NCI-H2029 treated with DMSO at 0.1 percent for 48 hours (cell line): ENCODE measurements at places on chromosomes 11 and 22.
A peak's percentile ranks its signal among the peaks of the same experiment; 100 is the strongest.

DNA sequence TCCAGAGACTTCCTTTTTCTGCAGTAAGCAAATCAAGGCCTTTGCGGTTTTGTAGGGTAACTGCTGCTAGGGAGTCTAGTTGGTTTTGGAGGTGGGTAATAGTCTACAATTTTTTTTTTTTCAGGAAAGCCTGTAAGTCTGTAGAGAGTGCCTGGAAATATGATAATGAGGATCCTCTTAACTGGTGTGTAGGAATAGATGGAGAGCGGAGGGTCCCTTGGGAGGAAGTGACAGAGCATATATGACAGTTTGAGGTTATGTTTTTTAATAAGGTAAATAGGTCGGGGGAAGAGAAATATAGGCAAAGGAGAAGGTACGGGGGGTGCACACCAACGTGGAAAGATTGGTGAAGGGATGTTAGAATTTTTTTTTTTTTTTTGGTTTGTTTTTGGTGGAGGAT lies 25.9 kb downstream of the ZNF195 start:
- no peak for DNase-seq

- DNase-seq = peak; percentile 56
Measured at GRCh38 chr22:35376728-35377472, 4.0 kb upstream of the HMOX1 start.

DNA sequence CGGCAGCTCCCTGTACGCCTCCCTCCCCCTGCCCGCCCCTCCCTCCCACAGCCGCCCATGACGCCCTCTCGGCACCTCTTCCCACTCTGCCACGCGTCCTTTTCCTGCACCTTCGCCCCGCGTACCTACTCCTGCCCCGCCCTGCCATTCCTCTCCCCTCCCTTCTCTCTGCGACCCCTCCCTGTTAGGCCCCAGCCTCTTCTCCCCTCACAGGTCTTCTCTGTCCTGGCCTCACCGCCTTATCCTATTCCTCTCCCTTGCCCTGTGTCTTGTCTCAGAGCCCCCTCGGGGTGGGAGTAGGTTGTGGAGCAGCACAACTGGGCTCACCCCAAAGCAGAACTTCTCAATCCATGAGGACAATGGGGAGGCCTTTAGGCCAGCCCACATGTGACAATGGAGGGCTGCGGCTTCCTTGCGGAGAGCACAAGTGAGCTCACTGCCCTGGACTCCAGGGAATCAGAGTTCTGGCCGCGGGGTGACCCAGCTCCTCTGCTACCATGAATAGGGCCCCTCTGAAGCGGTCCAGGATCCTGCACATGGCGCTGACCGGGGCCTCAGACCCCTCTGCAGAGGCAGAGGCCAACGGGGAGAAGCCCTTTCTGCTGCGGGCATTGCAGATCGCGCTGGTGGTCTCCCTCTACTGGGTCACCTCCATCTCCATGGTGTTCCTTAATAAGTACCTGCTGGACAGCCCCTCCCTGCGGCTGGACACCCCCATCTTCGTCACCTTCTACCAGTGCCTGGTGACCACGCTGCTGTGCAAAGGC lies 539 bp downstream of the SLC35C1 start:
- DNase-seq = no peak

DNA sequence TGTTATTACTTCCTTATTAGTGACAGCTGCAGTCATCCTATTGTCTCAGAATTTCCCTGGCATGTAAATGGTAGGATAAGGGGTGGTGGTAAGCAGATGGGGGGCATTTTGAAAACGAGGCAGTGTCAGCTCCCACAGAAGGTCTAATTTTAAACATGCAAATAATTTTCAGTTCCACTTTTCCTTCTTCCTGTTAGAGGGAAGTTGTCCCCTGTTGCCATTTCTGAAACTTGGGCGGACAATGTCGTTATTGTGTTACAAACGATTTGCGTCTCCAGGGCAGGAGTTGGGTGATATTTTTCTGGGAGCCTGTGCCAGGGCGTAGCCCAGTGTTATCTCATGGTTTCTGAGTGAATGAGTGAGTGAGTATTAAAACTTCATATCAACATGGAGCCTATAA lies 7.4 kb downstream of the PTPRJ start:
- DNase-seq = no peak

- no peak for DNase-seq
Measured at GRCh38 chr22:46443850-46444389, 93.5 kb downstream of the CELSR1 start.

DNA sequence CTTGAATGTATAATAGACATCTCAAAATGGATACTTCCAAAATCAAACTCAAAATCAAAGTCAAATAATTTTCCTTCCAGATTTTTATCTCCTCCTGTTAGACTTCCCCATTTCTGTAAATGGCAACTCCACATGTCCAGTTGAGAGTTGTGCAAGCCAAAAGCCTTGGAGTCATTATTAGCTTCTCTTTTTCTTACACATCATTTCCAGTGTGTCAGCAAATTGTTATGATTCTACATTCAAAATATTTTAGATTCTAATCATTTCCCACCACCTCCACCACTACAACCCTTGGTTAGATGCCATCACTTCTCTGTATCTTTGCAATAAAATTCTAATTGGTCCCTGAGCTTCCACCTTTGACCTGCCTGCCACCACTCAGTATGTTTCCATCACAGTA lies 155.7 kb downstream of the CNTN5 start:
- DNase-seq = no peak

GRCh38 chr22:31295360-31295759 lies 3.1 kb upstream of the PIK3IP1 start:
- DNase-seq = no peak

GRCh38 chr11:134388590-134388989 lies 23.5 kb downstream of the B3GAT1 start:
- DNase-seq = peak; percentile 21

GRCh38 chr11:102727890-102728289 lies 3.1 kb upstream of the MMP8 start:
- DNase-seq = no peak

GRCh38 chr11:46981436-46981835 lies 44.9 kb downstream of the CSTPP1 start:
- no peak for DNase-seq

DNA sequence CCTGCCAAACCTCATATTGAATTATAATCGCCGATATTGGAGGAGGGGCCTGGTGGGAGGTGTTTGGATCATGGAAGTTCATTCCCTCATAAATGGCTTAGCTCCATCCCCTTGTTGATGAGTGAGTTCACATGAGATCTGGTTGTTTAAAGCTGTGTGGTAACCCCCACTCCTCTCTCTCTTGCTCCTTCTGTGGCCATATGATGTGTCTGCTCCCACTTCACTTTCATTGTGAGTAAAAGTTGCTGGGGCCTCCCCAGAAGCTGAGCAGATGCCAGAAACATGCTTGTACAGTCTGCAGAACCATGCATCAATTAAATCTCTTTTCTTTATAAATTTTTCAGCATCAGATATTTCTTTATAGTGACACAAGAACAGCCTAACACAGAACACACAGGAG lies 929.0 kb upstream of the FAT3 start:
- no peak for DNase-seq

GRCh38 chr11:58616594-58616993 lies 5.9 kb upstream of the CNTF start:
- DNase-seq = no peak

- DNase-seq = no peak
Measured at GRCh38 chr11:131253142-131253655, 117.2 kb upstream of the NTM start.

- DNase-seq = no peak
Measured at GRCh38 chr22:27624042-27624441, 177.5 kb downstream of the MN1 start.

GRCh38 chr22:20183823-20184222 lies 33.0 kb upstream of the CCDC188 start:
- DNase-seq = no peak

GRCh38 chr11:97856666-97857065 lies 1164.1 kb upstream of the CNTN5 start:
- DNase-seq = no peak

- no peak for DNase-seq
Measured at GRCh38 chr11:64004590-64004984, 18.3 kb downstream of the OTUB1 start.

- no peak for DNase-seq
Measured at GRCh38 chr11:69965821-69966582, 112.1 kb upstream of the ANO1 start.

DNA sequence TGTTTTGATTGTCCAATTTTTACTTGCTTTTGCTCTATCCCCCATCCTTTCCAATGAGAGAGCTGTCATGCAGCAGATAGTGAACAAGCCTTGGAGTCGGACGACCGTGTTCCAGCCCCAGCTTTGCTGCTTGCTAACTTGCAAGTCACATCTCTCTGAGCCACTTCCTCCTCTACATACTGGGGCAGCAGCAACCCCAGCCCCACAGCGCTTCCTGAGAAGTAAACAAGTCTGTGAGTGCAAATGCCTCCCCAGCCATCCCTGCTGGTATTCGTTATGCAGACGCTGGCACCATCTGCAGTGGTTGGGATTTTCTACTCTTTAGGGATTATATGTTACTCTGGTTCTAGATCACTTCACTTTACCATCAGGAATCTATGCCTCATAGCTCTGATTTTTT lies 35.0 kb downstream of the TPBGL start:
- no peak for DNase-seq

- DNase-seq = no peak
Measured at GRCh38 chr11:133982876-133983275, 26.1 kb upstream of the IGSF9B start.
